NCI-H1105 (cell line): ENCODE measurements at places on chromosomes 13 and 19.

- no peak for DNase-seq
These were observed 35.6 kb upstream of the SPATA13 start for GRCh38 chr13:24124789-24125476.

DNA sequence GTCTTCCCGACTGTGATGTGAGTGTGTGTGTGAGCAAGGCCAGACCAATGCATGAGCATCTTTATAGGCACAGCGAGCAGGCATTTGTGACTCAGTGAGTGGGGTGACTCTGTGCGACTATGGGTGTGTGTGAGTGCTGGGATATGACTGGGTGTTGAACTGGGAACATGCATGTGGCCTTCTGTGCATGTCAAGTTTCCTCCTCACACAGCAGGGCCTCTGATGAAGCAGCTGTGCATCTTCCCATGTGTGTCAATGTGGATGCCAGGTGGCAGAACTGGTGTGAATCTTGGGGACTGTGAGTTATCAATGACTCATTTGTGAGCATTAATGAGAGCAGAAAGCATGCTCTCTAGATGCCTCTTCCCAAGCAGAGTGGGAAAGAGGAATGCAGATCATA is 12.1 kb upstream of the LGALS14 start:
- no peak for DNase-seq

DNA sequence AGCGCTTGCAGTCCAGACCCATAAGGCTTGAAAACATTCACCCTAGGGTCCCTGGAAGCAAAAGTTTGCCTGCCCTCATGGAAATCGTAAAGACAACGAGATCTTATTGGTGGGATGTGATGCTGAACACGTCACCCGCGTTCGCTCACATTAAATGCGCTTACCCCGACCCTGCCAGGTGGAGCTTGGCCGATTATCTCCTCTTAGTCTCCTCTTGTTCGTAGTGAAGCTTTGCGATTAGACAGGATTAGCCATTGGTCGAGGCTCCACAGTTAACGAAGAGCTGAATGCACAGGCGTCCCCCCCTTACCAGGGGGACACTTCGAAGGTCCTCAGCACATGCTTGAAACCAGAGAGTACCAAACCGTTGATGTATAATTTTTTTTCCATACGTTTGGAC is 16.0 kb upstream of the KDM4B start:
- DNase-seq = no peak

GRCh38 chr13:19984430-19985218 is 26.1 kb downstream of the ZMYM2 start:
- no peak for DNase-seq

DNA sequence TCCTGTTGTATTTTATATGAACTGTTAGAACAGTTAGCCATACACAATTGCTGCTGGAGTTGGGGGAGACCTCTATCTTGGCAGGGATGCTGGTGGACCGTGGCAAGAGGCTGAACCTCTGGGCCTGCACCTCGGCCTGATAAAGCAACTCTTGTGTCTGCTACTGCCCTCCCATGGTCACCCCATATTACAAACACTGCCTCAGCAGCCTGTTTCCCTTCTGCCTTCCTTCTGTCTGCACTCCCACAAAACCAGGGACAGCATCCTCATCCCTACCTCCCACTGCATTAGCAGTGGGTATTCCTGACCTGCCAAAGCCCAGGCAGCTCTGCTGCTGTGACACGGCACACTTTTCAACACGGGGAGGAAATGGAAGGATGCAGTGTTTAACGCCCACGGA is 456.4 kb downstream of the FGF14 start:
- no peak for DNase-seq

- DNase-seq = no peak
These were observed 726 bp upstream of the UFM1 start for GRCh38 chr13:38348861-38349389.

DNA sequence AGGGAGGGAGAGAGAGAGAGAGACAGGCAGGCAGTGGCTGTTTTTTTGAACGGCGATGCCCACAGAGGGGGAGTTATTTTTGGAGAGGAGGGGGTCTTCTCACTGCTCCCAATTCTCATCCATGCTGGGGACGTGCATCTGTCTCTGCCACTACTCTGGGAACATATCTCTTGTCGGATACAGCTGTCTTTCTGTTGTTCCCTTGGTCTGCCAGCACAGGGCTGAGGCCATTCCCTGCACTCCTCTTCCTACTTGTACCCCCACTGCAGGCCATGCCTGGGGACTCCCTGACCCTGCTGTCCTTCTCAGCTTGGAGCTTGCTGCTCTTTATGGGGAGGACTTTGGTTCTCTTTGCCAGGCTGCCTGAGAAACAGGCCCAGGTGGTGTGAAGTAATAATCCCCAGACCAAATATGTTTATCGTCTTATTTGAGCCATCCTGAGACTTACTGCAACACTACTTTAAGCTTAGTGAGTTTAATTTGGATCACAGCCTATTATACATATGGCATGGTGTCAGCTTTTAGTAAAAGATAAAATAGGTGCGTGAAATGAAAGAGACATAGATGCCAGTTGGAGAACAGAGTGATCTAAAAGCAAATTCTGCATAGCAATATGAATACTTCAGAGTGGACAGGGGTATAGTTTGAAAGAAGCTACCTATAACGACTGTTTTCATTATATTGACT is 19.1 kb downstream of the LRCH1 start:
- no peak for DNase-seq

DNA sequence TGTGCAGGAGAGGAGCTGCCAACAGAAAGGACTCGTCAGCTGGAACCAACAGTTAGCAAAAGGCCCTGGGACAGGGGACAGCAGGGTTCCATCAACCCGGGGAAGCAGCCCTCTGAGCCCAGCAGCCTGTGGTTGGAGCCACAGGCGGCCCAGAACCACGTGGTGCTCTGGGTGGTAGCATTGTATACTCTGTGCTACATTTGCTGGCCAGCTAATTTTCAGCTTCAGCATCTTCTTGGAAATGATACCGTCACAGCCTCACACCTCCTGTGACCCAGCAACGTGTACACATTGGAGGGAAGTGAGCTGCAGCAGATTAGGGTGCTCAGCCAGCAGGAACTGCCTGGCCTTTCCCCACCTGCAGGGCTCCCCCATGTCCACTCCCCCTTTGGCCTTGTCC is 13.1 kb upstream of the MTIF3 start:
- no peak for DNase-seq

DNA sequence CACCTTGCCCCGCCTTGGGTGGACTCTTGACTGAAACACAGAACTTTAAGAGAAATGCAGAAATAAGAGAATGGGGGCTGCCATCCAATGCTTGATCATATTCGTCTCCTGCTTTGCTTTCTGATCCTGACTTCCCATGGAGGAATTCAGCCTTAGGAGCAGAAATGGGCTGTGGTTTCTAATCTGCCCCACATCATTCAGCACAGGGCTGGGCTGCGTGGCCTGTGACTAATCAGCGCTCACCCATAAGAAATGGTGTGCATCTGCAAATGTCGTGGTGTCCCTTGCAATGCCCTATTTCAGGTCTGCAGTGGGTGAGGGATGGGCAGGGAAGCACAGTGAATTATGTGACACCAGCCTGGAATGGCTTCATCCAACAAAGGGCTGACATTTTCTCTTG is 60.7 kb upstream of the URI1 start:
- no peak for DNase-seq

- DNase-seq = no peak
These were observed 32.3 kb upstream of the FGF9 start for GRCh38 chr13:21638319-21639282.

DNA sequence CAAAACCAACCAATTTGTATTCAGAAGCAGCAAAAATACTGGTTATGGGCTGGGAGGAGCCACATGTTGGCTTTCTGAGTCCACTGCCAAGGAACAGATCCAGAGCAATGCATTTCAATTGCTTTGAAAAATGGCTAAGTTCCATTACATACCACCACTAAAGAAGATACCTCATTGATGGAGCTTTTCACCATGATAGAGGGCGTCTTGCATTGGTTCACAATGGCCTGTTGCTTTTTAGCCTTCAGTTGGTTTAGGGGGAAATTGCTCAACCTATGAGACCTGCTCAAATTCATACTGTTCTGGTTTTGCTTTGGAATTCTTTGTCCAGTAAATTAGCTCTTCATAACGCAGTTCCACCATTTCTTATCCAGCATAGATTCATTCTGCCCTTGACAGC is 21.2 kb upstream of the CPB2 start:
- no peak for DNase-seq

- no peak for DNase-seq
These were observed 13.2 kb downstream of the FREM2 start for GRCh38 chr13:38700051-38700450.

- no peak for DNase-seq
These were observed 289.9 kb upstream of the PRR20A start for GRCh38 chr13:56850852-56851251.

- DNase-seq = no peak
These were observed 22.9 kb upstream of the POMP start for GRCh38 chr13:28636069-28636468.

GRCh38 chr13:110062777-110063442 is 244.0 kb downstream of the COL4A1 start:
- no peak for DNase-seq
